ENCODE measurements at places on chromosomes 1 and 21.

DNA sequence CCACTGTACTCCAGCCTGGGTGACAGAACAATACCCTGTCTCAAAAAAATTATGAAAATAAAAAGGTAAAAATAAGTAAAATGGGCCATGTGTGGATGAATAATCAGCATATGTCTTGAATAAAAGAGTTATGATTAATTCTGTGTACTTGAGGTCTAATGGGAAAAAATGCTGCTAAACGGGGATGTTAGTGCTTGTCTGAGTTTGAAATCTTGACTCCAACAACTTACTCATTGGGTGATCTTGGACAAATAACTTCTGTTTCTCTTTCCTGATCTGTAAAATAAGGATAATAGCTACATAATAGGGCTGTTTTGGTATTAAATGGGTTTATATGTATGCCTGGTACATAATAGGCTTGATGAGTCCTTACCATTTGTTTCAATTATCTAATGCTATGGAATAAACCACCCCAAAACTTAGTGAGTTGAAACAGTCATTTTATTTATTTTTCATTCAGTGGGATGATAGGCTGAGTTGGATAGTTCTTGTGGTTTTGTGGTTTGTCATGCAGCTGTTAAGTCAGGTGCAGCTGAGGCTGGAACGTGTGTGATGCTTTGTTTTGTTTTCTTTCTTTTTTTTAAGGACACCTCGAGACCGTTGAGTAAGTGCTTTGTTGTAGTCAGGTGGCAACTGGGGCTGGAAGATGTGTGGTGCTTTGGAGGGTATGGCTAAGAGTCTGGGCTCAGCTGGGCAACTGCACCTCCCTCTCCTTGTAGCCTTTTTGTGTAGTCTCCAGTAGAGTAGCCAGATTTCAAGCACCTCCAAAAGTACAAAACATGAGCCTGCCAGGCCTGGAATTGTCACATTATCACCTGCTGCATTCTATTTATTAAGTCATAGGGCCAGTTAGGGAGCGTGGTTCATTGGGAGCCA is 4.9 kb downstream of the MDM4 start:
- DNase-seq, result no peak

GRCh38 chr21:42040411-42041180 is 30.4 kb upstream of the ZBTB21 start:
- no peak for DNase-seq

DNA sequence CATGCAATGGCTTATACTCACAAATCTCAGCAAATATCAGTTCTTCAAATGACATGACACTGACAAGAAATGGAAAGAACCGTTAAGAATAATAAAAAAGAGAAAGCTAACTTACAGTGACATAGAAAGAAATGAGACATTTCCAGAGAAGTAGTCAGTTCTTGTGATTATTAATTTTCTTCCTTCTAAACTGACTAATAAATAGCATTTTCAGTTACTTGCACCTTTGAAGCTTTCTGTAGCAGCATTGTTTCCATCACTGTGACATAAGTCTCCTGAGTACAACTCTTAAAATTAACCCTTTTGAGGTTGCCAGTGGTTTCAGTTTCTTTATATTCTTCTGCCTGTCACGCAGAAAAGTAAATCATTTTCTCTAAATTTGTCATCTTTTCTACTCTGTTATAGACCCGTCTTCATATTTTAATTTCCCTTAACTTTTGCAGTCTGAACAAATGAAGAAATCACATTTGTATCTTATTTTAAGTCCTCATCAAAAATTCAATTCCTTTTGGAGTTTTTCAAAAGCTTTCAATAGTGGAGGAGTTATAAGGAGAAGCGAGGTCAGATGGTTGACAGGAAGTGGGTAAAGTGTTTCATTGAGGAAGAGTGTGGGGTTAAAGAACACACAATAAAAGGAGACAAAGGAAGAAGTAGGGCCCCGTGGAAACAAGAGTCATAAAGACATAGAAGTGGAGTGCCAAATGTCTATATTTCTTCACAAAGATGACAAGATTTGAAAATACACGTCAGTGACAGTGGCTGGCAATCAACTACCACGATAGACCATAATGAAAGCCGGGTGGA is 57.9 kb upstream of the S1PR1 start:
- DNase-seq, result no peak

DNA sequence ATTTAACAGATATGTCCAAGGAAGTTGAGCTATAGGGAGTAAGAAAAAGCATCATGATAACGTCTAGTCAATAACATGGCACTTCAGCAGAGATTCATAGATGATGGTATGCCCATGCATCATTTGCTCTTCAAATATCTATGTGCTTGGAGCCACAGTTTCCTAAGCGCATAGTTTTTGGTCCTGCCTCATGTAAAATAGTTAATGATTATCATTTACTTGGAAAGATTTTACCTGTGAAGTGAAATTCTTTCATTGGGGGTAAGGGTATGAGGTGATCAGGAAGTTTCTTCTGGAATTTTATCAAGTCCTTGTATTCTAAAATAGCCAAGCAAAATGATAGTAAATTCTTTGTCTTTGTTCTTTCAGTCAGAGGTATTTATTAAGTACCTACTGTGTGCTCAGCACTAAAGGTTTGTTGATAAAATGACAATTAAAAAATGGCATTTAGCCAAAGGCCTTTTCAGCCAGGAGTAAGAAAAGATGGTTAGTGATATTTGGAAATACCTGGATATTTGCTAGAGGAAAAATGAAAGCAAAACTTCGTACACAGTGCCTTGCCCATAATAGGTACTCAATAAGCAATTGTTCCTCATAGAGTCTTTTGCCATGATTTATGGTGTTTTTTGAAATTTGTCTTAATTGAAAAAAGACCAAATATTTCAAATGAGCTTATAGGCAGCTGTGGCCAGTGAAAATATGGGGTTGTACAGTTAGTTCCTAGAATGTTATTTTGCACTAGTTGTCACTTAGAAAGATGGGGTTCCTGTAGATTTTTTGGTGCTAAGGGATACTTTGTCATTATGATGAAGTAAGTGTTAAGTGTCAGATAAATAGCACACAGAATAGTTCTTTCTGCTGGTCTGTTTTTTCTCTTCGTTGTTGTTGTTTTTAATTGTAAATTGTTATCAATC is 13.1 kb downstream of the PDIK1L start:
- DNase-seq, result no peak

GRCh38 chr1:207486198-207486597 is 9.8 kb upstream of the CR1 start:
- no peak for DNase-seq

GRCh38 chr1:10591010-10591409 is 116.3 kb downstream of the PEX14 start:
- peak; percentile 25 for DNase-seq

- DNase-seq, result peak; percentile 33
These were observed 542.0 kb downstream of the NUF2 start for GRCh38 chr1:163863731-163864130.

- no peak for DNase-seq
These were observed 145.0 kb upstream of the DNAH14 start for GRCh38 chr1:224784265-224785039.

- no peak for DNase-seq
These were observed 7.4 kb upstream of the EXTL1 start for GRCh38 chr1:26014179-26014578.

- DNase-seq, result no peak
These were observed 15.9 kb upstream of the PRDM15 start for GRCh38 chr21:41894922-41895557.

- DNase-seq, result peak; percentile 69
These were observed 12.1 kb downstream of the EPHA10 start for GRCh38 chr1:37752583-37753471.

GRCh38 chr1:15275921-15276683 is 29.1 kb downstream of the FHAD1 start:
- no peak for DNase-seq

- no peak for DNase-seq
These were observed 165.3 kb downstream of the TNFSF18 start for GRCh38 chr1:172885411-172885810.

DNA sequence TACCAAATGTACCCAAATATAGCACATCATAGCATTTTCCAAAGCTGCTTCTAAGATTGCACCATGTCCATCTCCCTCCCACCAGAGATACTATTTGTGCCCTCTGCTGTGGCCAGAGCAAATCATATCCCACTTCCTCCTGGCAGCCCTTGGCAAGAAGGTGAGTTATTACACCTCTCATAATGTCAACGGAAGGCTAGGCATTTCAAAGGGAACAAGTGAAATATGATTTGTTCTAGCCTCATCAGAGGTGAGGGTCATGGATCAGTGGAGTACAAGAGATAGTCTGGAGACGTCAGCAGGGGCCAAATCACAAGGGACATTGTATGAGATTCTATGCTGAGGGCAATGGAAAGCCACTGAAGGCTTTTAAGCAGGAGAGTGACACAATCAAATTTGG is 90.2 kb upstream of the BCAR3 start:
- DNase-seq, result peak; percentile 34

DNA sequence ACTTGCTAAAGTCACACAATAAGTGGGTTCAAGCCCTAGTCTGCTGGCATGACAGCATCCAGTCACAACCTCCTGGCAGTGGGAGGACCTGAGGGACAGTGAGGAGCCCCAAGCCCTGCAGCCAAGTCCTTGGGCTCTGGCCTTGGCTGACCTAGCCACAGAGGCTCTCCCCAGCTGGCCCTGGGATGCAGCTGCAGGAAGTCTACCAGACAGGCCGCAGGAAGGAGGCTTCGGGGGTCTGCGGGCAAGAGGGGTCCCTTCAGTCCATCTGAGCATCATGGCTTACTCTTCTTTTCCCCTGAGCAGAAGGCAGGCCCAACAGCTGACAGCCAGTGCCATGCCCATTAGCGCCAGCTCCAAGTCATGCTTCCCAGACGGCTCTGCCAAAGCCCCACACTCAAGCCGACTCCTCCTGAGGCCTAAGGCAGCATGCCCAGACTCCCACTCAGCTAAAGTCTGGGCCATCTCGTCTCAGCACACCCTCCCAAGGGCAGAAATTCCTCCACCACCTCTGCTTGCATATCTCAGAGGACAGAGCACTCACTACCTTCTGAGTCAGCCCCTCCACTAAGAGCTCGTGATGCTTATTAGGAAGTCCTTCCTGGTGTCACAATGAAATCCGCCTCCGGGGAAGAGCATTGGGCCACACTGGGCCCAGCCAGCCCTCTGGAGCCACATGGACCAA is 20.1 kb downstream of the SLC1A7 start:
- DNase-seq, result peak; percentile 28

DNA sequence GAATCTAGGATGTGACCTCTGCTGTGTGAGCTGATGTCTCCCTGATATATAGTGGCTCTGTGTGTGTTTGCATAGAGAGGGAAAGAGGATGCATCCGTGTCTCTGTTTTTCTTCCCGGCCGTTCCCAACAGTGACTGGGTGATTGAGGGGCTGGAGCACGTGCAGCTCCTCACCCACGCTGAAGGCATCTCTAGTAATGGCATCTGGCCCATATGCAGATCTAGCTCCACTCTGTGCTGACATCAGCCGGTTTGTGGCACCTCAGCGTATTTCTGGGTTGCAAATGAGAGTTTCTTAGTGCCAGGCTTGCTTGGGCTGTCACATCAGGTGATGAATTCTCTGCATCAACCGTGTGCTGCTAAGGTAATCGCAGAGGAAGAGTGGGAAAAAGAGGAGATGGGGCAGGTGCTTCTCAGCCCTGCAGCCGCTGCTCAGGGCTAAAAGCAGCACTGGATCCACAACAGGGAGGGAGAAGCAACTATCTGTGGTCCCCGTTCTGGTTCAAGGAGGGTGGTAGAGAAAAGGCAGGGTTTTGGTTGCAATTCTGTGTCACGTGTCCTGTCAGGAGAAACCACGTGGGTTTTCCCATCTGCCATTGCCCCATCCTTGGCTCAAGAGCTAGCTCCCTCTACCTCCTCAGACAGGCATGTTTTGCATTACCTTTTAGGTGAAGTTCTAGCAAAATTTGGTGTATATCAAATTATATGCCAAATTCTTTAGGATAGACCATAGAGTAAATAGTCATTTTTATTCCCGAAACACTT is 282.9 kb downstream of the PBX1 start:
- no peak for DNase-seq

- no peak for DNase-seq
These were observed 103.2 kb upstream of the ZNF644 start for GRCh38 chr1:91124989-91125417.

- no peak for DNase-seq
These were observed 53.3 kb upstream of the GJA8 start for GRCh38 chr1:147849098-147849895.

DNA sequence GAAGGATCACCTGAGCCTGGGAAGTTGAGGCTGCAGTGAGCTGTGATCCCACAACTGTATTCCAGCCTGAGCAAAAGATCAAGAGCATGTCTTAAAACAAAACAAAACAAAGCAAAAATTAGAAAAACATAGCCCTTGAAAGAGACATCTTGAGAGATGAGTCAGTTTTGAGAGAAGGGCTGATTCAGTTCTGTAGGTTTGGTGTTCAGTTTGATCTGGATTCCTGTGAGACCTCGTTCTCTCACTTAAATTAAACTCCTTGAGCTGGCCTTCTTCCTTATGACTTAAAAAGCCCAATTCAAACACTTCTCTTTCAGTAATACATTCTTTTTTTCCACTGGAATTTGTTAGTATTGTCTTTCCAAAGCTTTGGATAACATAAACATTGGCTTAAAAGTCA is 164.2 kb downstream of the NRIP1 start:
- no peak for DNase-seq

DNA sequence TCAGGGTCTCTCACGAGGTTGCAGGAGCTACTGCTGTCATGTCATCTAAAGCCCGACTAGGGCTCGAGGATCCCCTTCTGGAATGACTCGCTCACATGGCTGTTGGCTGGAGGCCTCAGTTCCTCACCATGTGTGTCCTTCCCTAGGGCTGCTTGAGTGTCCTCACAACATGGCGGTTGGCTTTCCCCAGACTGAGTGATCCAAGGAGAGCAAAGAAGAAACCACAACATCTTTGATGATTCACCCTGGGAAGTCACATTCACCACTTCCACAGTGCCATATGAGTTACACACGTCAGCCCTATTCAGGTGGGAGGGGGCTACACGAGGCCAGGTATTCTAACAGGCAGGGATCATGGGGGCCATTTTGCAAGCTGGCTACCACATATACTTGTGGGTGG is 64.9 kb downstream of the FHAD1 start:
- no peak for DNase-seq

DNA sequence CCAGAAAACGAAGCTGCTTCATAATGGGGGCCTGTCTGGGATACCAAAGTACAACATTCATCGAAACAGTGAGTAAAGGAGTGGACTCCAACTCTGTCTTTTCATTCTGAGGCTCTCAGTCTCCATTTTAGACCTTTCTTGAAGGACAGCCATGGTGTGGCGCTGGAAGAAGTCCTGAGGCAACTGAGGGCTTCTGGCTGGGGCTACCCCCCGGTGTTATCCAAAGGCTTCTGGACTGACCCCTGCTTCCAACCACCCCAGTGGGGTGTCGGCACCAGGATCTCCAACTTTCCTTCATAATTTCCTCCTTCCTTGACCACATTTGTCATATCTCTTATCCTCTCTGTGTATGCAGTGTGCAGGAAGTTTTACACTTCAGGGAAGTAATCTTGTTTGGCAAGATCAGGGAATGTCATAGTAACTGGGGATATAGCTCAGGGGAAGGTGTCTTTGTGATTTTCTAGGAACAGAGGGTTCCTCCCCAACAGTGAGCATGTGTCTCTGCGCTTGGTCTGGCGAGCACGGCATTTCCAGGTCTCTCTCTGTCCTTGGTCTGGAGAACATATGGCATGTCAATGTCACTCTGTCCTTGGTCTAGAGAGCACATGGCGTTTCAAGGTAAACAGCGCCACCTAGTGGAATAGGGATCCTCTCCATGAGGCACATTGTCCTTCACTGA is 19.4 kb upstream of the BSDC1 start:
- peak; percentile 60 for DNase-seq
